Osteoblast (primary cell): ENCODE measurements at places on chromosomes 4 and X.

- no peak for DNase-seq
These were observed 7.1 kb downstream of the SMIM9 start for GRCh38 chrX:154827194-154828015.

DNA sequence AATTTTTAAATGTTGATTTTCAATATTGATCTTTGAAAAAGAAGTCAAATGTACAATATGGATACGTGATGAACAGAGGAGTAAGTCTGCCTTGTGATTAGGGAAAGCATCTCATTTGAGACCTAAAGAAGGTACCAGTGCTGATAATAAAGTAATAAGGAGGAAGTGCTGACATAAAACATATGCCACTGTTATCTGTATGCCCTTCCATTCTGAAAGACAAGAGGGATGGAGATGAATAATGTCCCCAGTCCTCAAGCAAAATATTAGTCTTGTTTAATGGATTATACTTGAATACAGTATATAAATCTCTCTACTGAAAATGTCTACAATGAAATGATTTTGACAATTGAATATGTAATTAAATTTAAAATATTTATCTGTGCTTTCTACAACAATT, 58.2 kb downstream of the CCSER1 start:
- no peak for DNase-seq

- DNase-seq, result no peak
These were observed 46.1 kb downstream of the MID1IP1 start for GRCh38 chrX:38847206-38847902.

GRCh38 chr4:81898862-81899504, 427.3 kb upstream of the RASGEF1B start:
- DNase-seq, result no peak

- no peak for DNase-seq
These were observed 69.7 kb downstream of the SRPX start for GRCh38 chrX:38150993-38151392.

DNA sequence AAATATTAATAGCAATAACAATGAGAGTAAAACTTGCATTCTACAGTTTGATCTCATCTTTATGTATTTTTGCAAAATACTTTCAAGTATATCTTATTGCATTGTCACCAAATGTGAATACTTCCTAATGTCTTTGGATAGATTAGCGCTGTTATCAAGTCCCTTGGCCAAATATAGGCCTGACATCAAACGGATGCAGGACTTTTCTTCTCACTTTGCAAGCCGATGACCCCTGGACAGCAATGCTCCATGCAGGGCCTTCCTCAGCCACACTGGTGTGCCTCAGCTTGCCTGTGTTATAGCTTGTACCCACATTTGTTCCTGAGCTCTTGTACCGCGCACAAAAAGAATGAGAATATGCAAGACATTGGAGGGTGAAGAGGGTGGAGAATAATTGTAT, 18.0 kb upstream of the NMU start:
- DNase-seq, result no peak

GRCh38 chrX:51641421-51642021, 22.8 kb upstream of the CENPVL3 start:
- peak; percentile 80 for DNase-seq

GRCh38 chr4:3613967-3614730, 81.9 kb upstream of the LRPAP1 start:
- DNase-seq, result peak; percentile 88

DNA sequence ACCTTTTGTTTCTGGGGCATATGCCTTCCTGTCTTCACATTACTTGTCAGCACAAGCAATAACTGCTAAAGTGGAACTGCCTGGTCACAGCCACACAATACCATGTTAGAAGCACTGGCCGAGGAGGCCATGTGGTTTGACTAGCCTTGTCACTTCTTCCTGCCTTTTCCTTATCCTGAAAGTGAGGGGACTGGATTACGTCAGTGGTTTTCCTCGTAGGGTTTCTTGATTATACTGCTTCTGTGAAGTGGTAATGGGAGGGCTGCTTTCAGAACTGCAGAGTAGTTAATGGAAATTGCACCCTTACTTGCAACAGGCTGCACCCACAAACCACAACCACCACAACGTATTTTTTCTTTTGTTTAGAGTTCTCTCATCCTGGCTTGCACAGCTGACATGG, 26.6 kb downstream of the ZRSR2 start:
- DNase-seq, result no peak

GRCh38 chr4:83546786-83547185, 10.9 kb downstream of the GPAT3 start:
- DNase-seq, result no peak

DNA sequence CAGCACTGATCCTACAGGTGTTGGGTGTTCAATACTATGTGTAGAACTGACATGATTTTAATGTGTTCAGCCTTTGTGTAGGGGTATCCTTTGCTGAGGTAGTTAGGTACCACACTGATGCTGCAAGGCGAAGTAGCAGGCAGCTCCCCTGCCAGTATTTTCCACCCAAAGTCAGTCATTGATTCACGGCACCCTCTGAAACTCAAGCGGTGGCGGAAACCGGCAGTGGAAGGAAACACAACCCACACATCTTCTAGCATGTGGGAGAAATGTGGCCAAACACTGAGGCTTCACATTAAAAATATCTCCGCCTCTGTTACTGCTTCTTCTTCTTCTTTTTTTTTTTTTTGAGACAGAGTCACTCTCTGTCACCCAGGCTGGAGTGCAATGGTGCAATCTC, 126.3 kb downstream of the AASDH start:
- no peak for DNase-seq

DNA sequence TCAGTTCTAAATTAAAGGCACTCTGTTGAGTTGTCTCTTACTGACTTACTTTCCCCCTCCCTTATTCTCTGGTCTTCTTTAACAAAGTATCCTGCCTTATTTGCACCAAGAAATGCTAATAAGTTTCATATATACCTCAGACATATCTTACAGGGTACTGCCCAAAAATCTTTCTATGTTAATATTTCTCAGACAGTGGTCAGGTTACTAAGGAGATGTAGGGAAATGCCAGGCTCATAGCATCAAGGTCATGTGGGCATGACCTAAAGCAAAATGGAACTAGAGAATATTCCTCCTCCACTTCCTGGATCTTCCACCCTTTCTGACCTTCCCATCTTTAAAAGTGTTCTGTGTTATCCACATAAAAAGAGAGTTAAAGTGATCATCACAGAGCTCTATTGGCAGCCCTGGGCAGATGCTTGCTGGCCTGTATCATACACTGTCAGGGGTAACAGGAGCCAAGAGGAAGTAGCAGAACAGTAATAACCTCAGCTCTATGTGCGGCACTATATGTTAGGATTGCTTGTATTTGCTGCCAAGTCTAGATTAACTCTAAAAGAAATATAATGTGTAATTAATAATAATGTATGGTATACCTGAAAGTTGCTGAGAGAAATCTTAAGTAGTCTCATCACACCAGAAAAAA, 74.3 kb downstream of the IQCM start:
- no peak for DNase-seq

DNA sequence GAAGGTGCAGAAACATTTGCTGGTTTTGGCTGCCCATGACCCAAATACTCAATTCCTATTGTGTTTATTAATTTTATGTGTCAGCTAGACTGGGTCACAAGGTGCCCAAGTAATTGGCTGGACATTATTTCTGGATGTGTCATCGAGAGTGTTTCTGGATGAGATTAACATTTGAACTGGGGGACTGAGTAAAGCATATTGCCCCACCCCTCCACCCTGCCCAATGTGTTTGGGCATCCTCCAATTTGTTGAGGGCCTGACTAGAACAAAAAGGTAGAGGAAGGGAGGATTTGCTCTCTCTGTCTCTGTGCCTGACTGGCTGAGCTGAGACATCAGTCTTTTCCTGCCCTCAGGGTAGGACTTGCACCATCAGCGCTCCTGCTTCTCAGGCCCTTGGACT, 29.7 kb upstream of the LCORL start:
- no peak for DNase-seq

GRCh38 chrX:131397891-131398290, 108.8 kb upstream of the IGSF1 start:
- no peak for DNase-seq

GRCh38 chrX:119647552-119648420, 41.6 kb upstream of the NKRF start:
- DNase-seq, result no peak

- no peak for DNase-seq
These were observed 104.6 kb downstream of the PHEX start for GRCh38 chrX:22136711-22137110.

DNA sequence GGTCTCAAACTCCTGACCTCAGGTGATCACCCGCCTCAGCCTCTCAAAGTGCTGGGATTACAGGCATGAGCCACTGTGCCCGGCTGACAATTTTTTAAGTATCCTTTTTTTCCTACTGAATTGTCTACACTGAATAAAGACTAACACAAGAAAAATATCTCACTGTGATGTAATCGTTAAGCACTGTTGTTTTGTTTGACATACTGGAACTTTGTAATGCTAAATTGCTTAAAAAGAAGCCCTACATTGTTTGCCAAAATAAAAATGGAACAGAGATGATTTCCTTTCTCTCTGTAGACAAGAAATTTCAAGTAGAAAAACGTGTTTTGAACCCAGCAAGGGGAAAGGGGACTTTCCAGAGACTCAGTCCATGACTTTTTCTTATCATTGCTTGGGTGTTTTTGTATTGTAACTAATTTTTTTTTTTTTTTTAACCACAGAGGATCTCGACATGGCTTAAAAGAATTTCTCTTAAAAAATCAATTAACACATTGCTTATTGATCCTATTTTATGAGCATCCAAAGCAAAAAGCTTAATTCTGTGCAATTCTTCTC, 74.9 kb downstream of the TMEM156 start:
- no peak for DNase-seq

DNA sequence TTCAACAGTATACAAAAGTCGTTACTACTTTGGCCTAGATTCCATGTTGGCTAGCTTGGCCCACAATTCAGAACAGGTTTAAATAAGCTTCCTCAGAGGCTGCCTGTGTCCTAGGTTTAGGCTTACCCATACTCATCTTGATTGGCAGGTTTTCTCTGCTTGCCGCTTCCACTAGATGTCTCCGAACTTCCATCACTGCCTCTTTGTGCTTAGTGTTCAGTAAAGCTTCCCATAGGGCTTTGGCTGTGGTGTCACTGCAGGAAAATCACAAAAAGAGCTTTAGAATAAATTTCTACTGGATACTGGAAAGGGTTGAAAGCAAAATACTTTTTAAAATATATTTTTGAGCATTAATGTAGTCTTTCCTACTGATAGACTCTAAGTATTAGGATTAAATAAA, 52.4 kb downstream of the SCFD2 start:
- DNase-seq, result peak; percentile 61

DNA sequence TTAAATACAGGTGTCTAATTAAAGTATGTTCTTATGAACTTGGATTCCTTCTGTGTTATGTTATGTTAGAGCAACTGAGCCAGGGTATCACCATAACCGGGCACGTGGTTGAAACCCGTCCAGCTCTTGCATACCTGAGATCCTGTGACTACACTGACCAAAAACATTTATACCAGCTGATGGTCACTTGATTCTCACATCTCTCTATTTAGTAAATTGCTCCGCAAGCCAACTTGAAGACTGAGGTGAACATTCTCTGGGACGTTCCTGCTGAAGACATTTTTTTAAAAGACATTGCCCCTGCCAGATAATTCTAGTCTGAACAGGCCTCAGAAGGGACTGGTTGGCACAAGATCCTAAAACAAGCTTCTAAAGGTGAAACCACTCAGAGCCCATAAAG, 550.0 kb upstream of the DIPK2B start:
- no peak for DNase-seq
